H1 (cell line): ENCODE measurements at places on chromosomes 2 and 18.
A peak's percentile ranks its signal among the peaks of the same experiment; 100 is the strongest.

DNA sequence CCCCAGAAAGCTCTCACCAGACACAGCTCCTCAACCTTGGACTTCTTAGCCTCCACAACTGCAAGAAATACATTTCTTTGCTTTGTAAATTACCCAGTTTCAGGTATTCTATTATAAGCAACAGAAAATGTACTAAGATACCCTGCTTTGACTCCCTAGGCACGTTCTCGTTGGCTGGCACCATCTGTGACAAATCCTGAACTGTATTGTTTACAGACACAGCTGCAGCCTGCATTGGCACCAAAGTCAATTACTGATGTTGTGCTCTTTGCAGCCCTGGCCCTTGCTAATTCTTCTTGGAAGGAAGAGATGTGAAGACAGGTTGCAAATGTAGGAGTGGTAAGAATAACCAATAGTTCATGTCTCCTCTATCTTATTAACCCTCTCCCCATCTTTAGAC lies 72.7 kb upstream of the FAM136A start:
- no peak for DNase-seq

DNA sequence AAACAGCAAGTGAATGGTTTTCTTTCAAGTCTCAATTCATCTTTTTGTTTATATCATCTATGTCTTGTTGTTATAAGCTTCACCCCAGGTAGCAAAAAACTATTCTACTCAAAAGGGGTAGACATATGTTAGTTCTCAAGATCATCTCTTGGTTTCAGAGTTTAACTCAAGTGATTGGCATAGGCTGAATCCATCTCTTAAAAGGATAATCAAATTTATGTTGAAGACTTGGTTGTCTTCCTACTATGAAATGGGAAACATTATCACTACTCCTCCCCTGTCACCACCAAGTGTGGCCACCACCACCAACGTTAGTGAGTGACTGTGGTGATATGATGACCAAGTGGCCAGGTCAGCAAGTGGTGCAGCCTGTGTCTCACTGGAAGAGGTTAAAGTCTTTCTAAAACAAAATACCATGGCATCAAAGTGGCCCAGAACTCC lies 1.5 kb downstream of the IL1B start:
- no peak for DNase-seq

GRCh38 chr2:241545523-241546473 lies 12.7 kb upstream of the BOK start:
- no peak for DNase-seq

DNA sequence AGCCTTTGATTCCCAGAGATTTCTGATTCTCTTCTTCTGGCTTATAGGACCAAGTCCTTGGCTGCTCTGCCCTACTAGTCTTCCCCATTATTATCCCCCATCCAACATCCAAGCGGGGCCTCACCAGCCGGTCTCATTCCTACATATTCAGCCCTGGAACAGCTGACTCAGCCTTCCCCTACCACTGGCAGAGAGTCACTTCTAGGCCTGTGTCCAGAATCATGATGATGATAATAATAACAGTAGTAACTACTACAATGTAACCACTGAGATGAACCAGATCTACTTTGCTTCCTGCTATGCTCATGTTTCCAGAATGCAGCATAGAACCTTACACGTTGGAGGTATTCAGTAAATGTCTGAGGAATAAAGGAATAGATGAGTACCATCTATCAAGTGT lies 295.2 kb downstream of the SRBD1 start:
- no peak for DNase-seq

DNA sequence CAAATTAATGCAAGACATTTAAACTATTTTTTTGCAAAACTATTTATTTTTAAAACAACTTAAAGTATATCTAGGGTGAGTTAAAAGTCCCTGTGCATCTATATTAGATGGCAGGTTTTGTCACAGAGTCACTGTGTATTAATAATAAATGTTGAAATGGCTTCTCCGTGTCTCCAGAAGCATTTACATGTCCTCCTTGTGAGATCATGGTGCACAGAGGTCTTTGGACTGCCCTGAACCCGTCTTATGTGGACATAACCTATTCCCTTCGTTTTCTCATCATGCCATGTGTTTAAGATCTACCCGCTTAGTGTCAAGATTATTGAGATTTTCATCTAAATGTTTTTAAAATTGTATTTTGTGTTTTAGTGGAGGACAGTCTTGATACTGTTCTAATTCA lies 39.3 kb downstream of the SOCS6 start:
- no peak for DNase-seq

DNA sequence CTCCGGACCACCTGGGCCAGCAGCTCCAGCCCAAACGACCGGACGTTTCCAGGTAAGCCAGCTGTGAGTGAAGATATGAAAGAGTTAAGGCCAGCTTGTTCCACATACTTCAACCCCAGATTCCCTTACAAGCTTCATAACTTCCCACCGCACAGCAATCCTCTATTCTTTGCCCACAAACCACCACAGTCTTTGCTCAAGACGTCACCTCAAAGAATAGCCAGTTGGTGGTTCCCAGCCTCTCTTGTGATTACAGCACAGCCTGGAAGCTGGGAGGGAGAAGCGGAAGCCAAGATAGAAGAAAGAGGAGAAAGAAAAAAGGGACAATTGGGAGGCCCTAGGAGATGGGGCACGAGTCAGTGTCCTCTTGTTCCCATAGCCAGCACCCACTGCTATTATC lies 70.6 kb downstream of the NRP2 start:
- no peak for DNase-seq

- DNase-seq = peak; percentile 56
These were observed 28.8 kb upstream of the WDR75 start for GRCh38 chr2:189412330-189412953.

DNA sequence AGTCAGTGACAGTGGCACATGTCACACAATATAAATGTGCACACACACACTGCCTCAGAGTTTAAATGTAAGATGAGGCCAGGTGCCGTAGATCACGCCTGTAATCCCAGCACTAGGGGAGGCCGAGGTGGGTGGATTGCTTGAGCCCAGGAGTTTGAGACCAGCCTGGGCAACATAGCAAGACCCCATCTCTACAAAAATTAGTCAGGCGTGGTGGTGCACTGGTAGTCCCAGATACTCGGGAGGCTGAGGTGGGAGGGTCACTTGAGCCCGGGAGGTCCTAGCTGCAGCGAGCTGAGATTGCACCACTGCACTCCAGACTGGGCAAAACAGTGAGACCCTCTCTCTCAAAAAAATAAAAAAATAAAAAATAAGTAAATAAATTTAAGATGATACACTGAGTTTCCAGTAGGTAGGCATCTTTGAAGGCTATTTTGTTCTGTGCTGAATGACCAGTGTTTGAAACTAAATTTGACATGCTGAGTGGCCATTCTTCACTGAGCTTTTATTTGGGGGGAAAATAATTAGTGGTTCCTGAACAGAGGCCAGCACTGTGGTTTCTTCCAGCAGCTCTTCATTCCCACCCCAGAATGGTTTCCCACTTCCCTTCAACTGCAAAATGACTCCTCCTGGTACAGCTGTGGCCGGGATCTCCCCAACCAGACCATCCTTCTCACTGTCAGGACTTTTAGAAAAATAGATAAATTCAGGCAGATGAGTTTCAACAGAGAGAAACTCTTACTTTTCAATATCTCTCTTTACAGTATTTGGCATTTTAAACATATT lies 44.9 kb downstream of the PSMG2 start:
- no peak for DNase-seq

- no peak for DNase-seq
These were observed 109.6 kb upstream of the SPOPL start for GRCh38 chr2:138391946-138392345.

- DNase-seq = no peak
These were observed 466.6 kb upstream of the TNP1 start for GRCh38 chr2:217326238-217327022.

DNA sequence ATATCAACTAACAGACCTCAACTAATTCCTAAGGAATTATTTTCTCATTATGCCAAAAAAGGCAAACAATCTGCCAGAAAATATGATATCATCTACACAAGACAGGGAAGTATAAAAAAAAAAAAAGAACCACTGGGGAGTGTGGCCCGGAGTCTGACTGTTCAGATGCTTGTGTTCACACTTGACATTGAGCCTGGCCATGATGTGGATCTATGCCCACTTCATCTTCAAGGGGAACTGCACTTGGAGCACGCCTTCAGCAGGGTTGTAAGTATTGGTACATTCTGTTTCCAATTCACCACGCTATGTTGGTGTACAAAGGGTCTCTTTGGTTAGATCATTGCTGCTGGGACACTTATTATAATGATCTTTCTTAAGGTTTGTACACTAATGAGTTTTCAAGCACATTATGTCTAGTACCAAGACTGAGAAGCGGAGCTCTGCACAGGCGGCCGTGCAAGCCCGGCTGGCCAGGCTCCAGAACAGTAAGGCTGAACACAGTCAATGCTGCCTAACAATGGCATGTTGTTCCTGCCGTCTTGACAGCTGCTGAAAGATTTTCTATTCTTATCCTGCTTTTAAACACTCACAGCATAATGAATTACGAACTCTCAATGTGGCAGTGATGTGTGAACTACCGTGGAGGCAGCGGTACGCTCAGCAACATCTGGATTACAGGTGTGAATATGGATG lies 788.4 kb upstream of the SOX11 start:
- DNase-seq = no peak

DNA sequence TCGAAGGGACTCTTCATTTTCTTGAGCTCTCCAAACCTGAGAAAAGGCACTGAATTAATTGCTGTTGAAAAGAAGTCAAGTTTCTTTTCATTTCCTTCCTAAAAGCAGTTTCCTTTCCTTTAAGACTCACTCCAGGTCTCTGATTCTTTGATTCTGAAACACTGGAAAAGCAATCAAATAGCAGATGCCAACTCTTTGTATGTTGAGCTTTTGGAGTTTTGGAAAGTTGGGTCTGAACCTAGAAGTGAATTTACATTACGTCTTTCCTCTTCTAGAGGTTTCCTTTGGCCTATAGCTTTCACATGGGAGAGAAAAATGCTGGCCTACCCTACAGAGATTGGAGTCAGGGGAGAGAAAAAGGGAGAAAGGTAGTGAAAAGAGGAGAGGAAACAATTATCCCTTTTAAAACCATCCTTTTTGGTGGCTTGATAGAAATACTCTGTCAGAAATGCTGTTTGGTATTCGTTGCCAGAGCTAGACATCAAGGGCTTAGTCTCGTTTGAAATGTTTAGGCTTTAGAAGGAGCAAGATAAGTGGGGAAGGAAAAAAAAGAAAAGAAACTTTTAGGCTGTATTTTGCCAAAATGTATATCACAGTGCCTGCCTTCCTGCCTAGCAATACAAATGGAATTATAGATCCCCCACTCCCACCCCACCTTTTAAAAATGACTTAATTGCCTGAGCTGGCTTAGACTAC lies 187.7 kb downstream of the PRPF40A start:
- no peak for DNase-seq

DNA sequence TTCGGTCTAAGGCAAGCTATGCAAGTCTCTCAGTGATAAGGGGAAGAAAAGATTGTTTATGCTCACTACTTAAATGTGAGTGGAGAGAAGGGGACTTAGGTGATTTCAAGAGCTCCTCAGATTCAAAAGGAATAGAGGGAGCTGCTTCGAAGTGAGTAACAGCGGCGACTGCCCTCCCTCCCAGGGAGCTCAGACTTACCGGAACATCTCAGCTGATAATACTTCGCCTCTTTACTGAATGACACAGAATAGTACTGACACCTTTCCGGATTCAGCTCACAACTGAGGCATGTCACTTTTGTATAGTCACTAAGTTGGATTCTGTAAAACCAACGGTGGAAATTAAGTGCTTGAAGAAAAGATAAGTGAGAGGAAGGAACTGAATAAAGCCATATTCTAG lies 55.5 kb downstream of the DPP4 start:
- no peak for DNase-seq

DNA sequence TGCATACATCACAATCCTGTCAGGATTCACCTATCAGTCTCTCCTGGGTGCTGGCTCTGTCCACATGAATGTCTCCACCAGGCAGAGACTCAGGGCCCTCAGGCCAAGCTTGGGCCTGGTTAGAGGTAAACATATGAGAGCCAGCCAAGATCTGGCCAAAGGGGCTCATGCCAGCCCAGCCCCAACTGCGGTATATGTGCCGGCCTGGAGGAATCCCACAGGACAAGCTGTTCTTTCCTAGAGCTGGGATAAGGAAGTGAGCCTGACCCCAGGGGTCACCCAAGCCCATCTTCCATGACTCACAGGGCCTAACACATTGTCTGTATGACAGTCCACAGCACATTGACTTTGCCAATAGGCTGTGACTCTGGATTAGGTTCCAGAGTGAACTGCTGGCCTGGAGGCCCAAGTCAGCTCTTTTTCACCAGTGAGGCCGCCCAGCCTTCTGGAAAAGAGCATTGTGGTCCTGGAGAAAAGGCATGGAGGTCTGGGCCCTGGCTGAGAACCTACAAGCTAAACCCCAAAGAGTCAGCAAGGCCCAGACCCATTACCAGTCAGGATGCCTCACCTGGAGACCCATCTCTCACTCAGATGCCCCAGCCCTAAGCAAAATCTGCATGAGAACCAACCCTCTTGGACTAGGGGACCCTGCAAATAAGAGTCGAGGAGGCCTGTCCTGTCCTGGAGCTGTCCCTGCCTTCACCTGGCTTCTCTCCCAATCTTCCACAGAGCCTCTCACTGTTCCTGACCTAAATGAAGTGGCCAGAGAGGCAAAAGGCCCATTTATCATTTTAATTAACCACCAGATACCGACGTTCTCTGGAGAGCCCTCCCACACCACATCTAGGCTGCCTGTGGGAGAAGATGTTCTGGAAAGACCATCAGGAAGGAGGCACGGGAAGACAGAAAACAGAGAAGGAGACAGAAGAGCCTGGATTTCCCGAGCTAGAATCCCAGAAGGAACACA lies 120.9 kb upstream of the PKDCC start:
- no peak for DNase-seq

DNA sequence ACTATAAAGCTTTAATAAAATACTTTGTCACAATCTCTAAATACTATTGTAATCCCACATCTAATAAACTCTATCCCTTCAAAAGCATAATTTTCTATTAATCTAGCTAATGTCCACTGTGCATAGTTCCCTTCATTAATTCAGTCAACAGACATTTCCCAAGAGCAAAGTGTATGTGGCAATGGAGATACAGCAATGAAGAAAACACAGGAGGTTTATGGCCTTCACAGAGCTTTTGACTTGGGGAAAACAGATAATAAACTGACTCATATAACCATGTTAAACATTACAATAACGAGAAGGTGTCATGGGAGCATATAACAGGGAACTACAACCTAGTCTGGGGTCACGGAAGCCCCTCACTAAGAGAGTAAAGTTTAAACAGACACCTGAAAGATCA lies 86.3 kb downstream of the SPIRE1 start:
- no peak for DNase-seq

- no peak for DNase-seq
These were observed 62.2 kb downstream of the MFSD6 start for GRCh38 chr2:190470256-190470826.

- no peak for DNase-seq
These were observed 175.5 kb downstream of the ZNF407 start for GRCh38 chr18:74773171-74773624.
